ENCODE measurements at places on chromosomes 5 and 9.

DNA sequence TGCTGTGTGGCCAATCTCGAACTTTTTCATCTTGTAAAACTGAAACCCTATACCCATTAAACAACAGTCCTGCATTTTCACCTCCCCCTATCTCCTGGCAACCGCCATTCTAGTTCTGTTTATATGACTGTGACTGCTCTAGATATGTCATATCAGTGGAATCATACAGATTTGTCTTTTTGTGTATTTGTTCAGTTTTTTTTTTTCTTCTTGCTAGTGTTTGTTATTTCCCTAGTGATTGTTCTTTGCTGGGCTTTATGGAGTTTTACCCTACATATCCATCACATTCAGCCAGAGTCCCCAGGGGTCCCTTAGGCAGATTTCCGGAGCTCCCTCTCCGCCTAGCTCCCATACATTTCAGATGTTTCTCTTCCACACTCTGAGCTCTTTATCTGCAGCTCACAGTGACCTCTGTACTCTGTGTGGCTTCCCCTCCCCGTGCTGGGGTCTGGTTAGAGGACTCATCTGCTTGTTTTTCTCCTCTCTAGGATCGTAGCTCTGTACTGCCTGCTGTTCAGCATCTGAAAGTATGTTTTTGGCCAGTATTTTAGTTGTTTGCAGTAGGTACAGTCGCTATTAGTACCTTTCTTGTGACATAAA is 25.1 kb upstream of the CARTPT start:
- no peak for DNase-seq

DNA sequence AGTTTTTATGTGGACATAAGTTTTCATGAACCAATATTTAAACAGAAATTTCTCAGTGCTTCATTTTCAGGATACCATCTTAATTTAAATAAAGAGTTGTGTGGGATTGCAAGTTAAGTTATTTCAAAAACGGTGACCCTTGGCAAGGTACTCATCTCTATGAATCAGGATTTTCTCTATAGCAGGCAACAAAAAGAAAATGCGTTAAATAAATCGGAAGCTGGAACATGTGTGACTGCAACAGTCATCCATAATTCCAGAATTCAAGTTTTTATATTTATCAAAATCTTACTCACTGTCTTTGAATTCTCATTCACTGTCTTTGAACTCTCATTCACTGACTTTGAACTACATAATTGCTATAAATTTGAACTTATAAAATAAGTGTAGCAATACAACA is 5.8 kb upstream of the RECK start:
- DNase-seq, result no peak

DNA sequence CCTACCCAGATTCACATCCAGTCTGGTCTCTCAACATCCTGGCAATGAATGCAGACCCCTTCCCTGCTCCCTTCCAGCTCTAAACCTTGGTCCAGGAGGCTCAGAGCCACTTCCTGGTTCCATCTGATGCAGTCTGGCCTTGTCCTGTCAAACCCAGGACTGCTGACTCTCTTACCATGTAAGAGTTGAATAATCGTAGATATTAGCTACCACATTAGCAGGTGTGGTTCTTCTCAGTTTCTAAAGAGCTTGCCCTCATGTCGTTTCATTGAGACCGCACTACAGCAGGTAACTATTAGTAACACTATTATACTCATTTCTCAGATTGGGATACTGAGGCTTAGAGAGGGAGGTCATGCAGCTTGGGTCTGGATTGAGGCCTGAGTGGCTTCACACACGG is 133.3 kb downstream of the BOD1 start:
- no peak for DNase-seq

DNA sequence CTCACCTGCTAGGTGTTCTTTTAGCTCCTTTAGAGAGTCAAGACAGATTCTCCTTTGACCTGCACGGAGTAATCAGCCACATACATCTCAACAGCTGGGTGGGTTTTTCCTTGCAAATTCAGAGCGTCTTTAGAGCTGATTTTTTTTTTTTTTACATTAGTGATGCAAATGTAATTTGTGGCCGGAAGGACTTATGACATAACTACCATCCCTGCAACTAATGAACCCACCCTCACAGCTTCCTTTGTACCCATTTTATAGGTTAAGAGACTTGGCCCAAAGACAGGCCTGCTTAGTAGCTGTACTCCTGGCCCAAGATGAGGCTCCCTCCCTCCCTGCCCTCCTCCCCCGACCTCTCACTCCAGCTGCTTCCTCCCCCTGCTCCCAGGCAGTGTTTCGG is 69.9 kb upstream of the NIPAL4 start:
- no peak for DNase-seq

GRCh38 chr9:11471321-11471720 is 858.5 kb upstream of the PTPRD start:
- DNase-seq, result no peak

- DNase-seq, result no peak
Measured at GRCh38 chr9:23698161-23698560, 127.9 kb downstream of the ELAVL2 start.

DNA sequence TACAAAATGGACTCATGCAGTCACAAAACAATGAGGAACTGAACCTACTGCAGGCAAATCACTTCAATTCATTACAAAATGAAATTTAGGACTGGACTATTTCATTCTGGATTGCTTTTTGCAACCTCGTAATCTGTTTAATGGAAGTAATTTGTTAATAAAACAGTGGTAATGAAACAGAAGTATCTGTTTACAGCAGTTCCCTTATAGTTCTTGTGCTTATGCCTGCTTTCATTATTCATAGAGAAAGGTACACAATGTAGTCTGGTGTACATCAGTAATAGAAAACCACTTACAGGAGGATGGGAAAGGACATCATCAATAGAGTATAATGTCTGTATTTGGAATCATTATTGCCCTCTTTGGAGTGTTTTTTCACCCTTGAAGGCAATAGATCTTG is 389.2 kb upstream of the NUDT12 start:
- DNase-seq, result no peak

- no peak for DNase-seq
Measured at GRCh38 chr9:18678821-18679590, 205.1 kb downstream of the ADAMTSL1 start.

DNA sequence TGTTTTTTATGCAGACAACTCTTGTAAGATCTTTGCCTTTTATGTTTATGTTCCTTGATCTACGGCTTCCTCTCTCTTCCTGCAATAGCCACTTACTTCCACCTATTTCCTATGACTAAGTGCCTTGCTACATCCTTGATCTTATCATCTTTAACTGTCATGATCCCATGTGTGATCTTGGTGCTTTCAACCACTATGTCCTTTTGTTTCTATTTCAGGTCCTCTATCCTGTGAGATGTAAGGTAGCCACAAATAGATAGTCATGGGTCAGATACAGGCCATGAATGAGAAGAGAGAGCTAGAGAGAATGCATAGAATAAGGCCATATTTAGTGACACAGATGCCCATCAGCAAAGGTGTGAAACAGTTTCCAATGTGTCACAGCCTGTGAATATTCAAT is 243.6 kb upstream of the HAPLN1 start:
- DNase-seq, result no peak

GRCh38 chr9:91820949-91821880 is 128.8 kb downstream of the ROR2 start:
- DNase-seq, result no peak

GRCh38 chr5:334903-335739 is 13.6 kb downstream of the AHRR start:
- DNase-seq, result no peak

GRCh38 chr9:121294866-121295661 is 27.1 kb downstream of the GSN start:
- no peak for DNase-seq

GRCh38 chr5:19235101-19235584 is 752.9 kb downstream of the CDH18 start:
- DNase-seq, result no peak

- no peak for DNase-seq
Measured at GRCh38 chr5:148414833-148415232, 31.1 kb downstream of the FBXO38 start.

GRCh38 chr9:33178972-33179697 is 12.0 kb upstream of the B4GALT1 start:
- DNase-seq, result no peak

Data from renal cortex interstitium (tissue), 15 donors.